ENCODE measurements at places on chromosomes 13 and 19. TPM values are rescaled to one million over a fixed set of nuclear protein-coding genes. Genes with fewer than 3 reads are reported as not detected.

Gene ZNF682
- 12.2 TPM for total RNA-seq

Gene POMP
- 134 TPM for total RNA-seq

Gene MBD3L5
- not detected for total RNA-seq

Gene ITM2B
- total RNA-seq: 95.9 TPM

Gene FPR2
- total RNA-seq: not detected

Gene CLEC4G
- total RNA-seq: not detected

Gene WDR88
- total RNA-seq: not detected

Gene ZNF799
- total RNA-seq: 3.0 TPM

Gene VWA8
- 22.6 TPM for total RNA-seq

Gene TBXA2R
- total RNA-seq: 2.8 TPM

- no peaks in the 10 kb centered on the region for H3K4me1 ChIP-seq
- no peak overlapping the region for H3K4me3 ChIP-seq
- H3K36me3 ChIP-seq: no peaks in the 10 kb centered on the region
- no peak for DNase-seq
Measured at GRCh38 chr13:106700439-106700838, 132.5 kb upstream of the ARGLU1 start.

DNA sequence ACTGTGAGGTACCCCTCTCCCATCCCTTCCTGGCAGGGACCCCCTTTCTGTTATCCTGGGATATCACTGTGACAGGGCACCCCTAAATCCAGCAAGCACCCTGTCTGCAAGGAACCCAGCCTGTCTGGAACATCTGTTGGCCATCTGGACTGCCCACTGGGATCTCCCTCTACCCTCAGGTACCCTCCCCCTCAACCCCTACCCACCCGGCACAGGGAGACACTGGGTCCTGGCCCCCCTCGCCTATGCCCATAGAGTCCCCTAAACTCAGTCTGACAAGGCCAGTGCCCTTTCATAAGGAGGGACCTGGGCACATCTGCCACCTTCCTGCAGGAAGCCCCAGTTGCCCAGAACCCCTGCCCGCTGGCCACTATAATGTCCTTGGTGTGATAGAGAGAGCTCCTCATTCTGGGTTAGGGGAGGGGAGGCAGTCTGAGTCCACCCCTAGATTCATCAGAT lies 2.8 kb upstream of the SLC27A5 start:
- peak overlapping the region; percentile 94 for H3K27ac ChIP-seq
- no peaks in the 10 kb centered on the region for H3K27me3 ChIP-seq
- peaks cover 22% of the 10 kb centered on the region for H3K4me1 ChIP-seq
- peaks cover 26% of the 10 kb centered on the region for H3K36me3 ChIP-seq
- no peak for DNase-seq

GRCh38 chr13:109983447-109983846 lies 197.1 kb upstream of the IRS2 start:
- no peaks in the 10 kb centered on the region for H3K4me1 ChIP-seq
- H3K27ac ChIP-seq: no peak overlapping the region
- no peak overlapping the region for H3K4me3 ChIP-seq
- no peaks in the 10 kb centered on the region for H3K36me3 ChIP-seq
- no peak for DNase-seq

GRCh38 chr13:26011996-26012821 lies 39.6 kb downstream of the SHISA2 start:
- peaks cover 25% of the 10 kb centered on the region for H3K36me3 ChIP-seq
- peak overlapping the region; percentile 78 for H3K27ac ChIP-seq
- peaks cover 39% of the 10 kb centered on the region for H3K4me1 ChIP-seq
- peak; percentile 71 for DNase-seq
- no peaks in the 10 kb centered on the region for H3K27me3 ChIP-seq

DNA sequence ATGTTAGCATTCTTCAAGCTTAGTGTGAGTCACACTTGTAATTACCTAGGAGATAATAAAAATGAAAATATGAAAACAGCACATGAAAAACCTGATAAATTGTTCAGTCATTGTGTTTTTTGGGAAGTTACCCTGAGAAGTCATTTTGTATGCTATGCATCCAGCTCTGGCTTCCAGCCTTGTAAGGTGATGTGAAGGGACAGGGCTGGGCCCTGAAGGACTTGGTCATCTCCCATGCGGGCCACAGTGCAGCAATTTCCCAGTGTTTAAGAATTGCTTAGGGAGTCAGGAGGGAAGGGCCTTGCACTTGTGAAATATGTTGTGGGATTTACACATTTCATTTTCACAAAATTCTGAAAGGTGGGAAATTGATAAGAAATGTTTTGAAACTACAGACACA lies 41.3 kb downstream of the ARHGEF7 start:
- H3K27ac ChIP-seq: no peak overlapping the region
- no peaks in the 10 kb centered on the region for H3K27me3 ChIP-seq
- H3K4me1 ChIP-seq: peaks cover 34% of the 10 kb centered on the region
- H3K4me3 ChIP-seq: no peak overlapping the region
- H3K36me3 ChIP-seq: peaks cover 30% of the 10 kb centered on the region

DNA sequence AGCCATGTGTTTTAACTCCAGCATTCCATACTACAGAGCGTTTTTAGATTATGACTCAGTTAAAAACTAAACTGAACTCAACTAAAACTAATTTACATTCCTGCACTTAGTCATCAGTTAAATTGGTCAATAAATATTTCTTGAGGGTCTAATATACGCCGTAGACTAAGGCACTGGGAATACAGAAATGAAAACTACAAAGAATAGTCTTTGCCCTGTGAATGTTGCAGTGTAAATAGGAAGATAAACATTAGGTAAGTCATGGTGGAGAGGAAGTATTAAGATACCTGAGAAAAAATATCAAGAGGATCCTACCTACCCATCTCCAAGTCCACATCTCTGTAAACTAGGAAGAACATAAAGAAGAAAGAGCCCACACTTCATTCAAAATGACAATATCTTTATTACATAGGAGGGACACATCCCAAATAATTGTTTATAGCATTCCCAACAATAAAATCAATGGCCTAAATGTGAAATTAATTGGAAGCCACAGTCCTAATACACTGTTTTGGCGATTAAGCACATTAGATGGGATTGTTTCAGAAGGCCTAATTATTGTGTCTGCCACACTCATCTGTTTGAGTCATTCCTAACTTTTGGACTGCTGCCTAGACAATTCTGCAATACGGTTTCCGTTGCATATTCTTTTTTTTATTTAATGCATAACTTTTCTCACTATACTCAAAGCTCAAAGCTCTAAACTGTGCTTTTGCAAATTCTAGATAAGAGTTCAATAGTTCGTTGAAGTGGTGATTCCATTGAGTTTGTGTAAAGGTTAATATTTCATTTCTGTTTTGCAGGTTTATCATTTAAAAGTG lies 52.9 kb downstream of the MBNL2 start:
- DNase-seq: no peak
- peaks cover 39% of the 10 kb centered on the region for H3K4me1 ChIP-seq
- no peak overlapping the region for H3K27ac ChIP-seq
- H3K27me3 ChIP-seq: no peaks in the 10 kb centered on the region
- H3K4me3 ChIP-seq: no peak overlapping the region

- H3K36me3 ChIP-seq: peaks cover 1% of the 10 kb centered on the region
- H3K27ac ChIP-seq: no peak overlapping the region
- no peak for DNase-seq
- H3K4me1 ChIP-seq: no peaks in the 10 kb centered on the region
Measured at GRCh38 chr13:105334211-105334610, 1201.3 kb downstream of the EFNB2 start.

- H3K36me3 ChIP-seq: peaks cover 3% of the 10 kb centered on the region
- no peaks in the 10 kb centered on the region for H3K27me3 ChIP-seq
- H3K27ac ChIP-seq: peak overlapping the region; percentile 56
- H3K4me3 ChIP-seq: peak overlapping the region; percentile 53
Measured at GRCh38 chr19:4303819-4304537, 420 bp upstream of the FSD1 start.

GRCh38 chr19:43465468-43466120 lies at the start of gene LYPD3:
TSS of gene LYPD3 (minus strand) at chr19:43465608. CDS start at chr19:43465571, 37 bp downstream.
- H3K27me3 ChIP-seq: no peaks in the 10 kb centered on the region
- H3K36me3 ChIP-seq: peaks cover 10% of the 10 kb centered on the region
- peak within 1 kb of the TSS; percentile 71 for H3K27ac ChIP-seq
- no peak for DNase-seq
- H3K4me1 ChIP-seq: peaks cover 53% of the 10 kb centered on the region

GRCh38 chr13:27728271-27728670 lies 64.0 kb upstream of the GSX1 start:
- H3K4me1 ChIP-seq: peaks cover 8% of the 10 kb centered on the region
- H3K4me3 ChIP-seq: no peak overlapping the region
- peaks cover 5% of the 10 kb centered on the region for H3K27me3 ChIP-seq
- H3K27ac ChIP-seq: no peak overlapping the region
- DNase-seq: no peak

GRCh38 chr13:34038541-34039068 lies 220.7 kb downstream of the RFC3 start:
- no peaks in the 10 kb centered on the region for H3K4me1 ChIP-seq
- no peaks in the 10 kb centered on the region for H3K36me3 ChIP-seq
- H3K4me3 ChIP-seq: no peak overlapping the region
- H3K27ac ChIP-seq: no peak overlapping the region

DNA sequence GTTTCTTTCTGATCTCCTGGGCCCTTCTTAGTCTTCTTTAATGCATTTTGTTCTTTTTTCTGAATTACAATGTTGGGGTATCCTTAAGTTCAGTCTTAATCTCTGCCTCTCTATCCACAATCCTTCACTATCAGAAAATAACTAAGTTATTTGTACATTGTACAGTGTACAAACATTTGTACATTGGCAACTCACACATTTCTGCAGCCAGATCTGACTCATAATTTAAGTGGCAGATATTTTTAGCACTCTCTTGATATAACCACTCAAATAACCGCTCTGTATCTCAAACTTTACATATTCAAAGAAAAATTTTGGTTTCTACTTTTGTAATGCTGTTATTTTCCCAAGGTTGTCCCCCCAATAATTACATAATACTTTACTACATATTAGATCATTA lies 691.1 kb upstream of the SPRY2 start:
- no peak overlapping the region for H3K4me3 ChIP-seq
- H3K27me3 ChIP-seq: no peaks in the 10 kb centered on the region
- H3K4me1 ChIP-seq: no peaks in the 10 kb centered on the region
- no peak for DNase-seq
- no peak overlapping the region for H3K27ac ChIP-seq

DNA sequence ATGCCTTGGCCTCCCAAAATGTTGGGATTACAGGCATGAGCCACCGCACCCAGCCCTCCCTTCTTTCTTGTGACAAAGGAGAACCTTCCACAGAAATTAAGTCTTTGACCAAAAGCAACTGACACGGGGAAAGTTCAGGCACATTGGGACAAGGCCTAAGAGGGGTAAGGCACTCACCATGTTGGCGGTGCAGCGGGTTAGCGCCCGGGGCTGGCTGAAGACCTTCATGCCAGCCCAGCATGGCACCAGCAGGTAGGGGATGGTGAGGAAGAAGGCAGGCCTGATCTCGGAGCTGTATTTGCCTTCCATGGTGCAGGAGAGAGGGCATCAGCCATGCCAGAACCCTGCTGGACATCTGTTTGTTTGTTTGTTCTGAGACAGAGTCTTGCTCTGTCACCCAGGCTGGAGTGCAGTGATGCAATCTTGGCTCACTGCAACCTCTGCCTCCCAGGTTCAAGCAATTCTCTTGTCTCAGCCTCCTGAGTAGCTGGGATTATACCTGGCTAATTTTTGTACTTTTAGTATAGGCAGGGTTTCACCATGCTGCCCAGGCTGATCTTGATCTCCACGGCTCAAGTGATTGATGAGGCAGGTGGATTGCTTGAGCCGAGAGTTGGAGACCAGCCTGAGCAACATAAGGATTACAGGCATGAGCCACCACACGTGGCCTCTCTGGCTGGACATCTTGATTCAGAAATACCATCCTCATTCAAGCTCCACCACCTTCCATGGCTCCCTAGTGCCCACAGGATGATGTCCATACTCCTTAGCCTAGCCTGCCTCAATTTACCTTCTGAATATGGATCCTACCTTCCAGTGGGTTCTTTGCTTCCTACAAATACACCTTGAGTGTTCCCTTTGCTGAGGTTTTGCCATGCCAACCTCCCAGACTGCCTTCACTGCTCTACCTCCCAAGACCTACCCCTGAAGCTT lies 4.4 kb downstream of the TM6SF2 start:
- no peaks in the 10 kb centered on the region for H3K36me3 ChIP-seq
- peaks cover 15% of the 10 kb centered on the region for H3K27me3 ChIP-seq
- no peak overlapping the region for H3K4me3 ChIP-seq
- DNase-seq: no peak

DNA sequence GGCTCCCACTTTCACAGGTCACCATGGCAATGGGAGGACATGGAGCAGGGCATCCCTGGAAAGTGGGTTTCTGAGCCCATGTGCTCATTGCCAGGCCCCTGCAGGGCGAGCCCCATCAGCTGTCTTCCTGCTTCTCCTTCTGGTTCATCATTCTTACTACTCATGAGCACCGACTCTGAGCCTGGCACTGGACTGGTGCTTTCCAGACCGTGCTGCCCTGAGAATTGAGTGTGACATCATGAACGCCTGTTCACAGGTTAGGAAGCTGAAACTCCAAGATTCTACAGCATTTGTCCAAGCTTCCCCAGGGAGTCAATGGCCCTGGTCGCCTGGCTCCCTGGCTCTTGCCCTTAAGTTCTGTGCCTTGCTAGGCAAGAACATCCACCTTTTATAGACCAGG lies 210.4 kb upstream of the ZNF536 start:
- no peaks in the 10 kb centered on the region for H3K27me3 ChIP-seq
- H3K4me3 ChIP-seq: no peak overlapping the region
- no peaks in the 10 kb centered on the region for H3K4me1 ChIP-seq
- H3K36me3 ChIP-seq: no peaks in the 10 kb centered on the region
- DNase-seq: no peak
- no peak overlapping the region for H3K27ac ChIP-seq

- H3K4me1 ChIP-seq: peaks cover 10% of the 10 kb centered on the region
- peak overlapping the region; percentile 85 for H3K4me3 ChIP-seq
- H3K27ac ChIP-seq: peak overlapping the region; percentile 99
- H3K27me3 ChIP-seq: no peaks in the 10 kb centered on the region
Measured at GRCh38 chr19:58181902-58182576, 822 bp upstream of the ZNF274 start.

DNA sequence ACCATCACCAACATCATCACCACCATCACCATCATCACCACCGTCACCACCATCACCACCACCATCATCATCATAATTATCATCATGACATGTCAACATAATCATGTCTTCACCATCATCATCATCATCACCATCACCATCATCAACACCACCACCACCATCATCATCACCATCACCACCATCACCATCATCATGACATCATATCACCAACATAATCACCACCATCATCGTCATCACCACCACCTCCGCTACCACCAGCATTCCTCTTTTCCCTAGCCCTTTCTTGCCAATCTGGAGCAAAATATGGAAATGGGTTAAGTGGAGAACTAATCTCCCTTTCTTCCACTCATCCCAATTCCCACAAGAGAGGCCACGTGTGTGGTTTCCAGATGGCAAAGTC lies 1.1 kb upstream of the TTYH1 start:
- H3K27ac ChIP-seq: peak overlapping the region; percentile 9
- H3K27me3 ChIP-seq: peaks cover 41% of the 10 kb centered on the region
- H3K4me3 ChIP-seq: no peak overlapping the region
- no peak for DNase-seq
- H3K4me1 ChIP-seq: peaks cover 12% of the 10 kb centered on the region
- H3K36me3 ChIP-seq: peaks cover 4% of the 10 kb centered on the region

Data from activated naive CD8-positive, alpha-beta T cell treated with anti-CD3 and anti-CD28 coated beads for 36 hours (primary cell).